Heart left ventricle (tissue), 16 donors: ENCODE measurements at places on chromosomes 7 and 10.

GRCh38 chr10:30247704-30248103 lies 101.4 kb downstream of the MTPAP start:
- no peak for DNase-seq

GRCh38 chr7:131076711-131077181 lies 250.9 kb upstream of the MKLN1 start:
- DNase-seq = no peak

DNA sequence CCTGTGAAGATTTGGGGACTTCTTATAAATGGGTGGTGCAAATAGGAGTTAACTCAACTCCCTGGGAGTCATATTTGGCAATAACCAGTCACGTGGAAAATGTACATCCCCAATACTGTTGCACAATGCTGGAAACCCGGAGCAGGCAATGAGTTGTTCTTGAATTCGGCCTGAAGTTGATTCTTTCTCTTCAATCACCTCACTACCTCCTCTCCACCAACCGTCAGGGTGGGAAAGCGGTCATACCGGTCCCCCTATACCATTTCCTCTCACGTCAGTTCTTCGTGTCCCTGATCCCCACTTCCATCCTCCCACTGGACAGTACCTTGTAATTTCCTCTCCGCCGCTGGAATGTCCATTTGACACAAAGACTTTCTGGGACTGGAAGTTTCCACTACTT lies 2.8 kb downstream of the GIMAP5 start:
- no peak for DNase-seq

- no peak for DNase-seq
These were observed 61.0 kb downstream of the PDGFA start for GRCh38 chr7:458511-459245.

DNA sequence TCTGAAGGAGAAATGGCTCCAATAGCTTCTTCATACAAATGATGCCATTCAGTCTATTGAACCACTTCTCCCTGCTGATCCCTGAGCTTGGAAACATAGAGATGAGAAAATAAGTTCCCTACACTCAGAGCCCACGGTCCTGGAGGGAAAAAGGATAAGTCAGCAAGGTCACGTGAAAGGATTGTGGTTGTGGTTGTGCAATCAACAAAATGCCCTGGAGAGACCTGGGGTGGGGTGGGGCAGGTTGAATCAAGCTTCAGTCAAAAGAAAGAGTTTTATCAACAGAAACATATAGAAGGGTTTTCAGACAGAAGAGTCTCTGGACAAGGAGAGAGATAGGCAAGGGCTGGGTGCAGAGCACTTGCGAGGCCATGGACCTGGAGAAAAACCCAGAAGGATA lies 30.1 kb downstream of the C10orf90 start:
- DNase-seq = no peak

DNA sequence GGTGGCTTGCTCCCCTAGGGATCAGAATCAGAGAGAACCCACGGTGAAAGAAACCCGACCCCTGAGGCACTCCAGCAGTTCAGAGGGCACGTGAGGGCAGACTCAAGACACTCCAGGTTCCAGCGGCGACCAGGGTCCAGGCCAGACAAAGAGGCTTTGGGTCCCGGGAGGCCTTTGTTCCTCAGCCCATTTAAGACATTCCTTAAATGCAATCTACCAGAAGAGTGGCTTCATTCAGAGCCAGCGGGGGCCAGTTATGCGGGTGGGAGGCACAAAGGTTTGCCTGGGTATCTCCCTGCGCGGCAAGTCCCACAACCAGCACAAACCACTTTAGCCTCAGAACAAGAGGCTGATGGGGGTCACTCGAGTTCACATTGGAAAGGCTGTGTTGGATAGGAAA lies 53.6 kb downstream of the AFAP1L2 start:
- DNase-seq = no peak

DNA sequence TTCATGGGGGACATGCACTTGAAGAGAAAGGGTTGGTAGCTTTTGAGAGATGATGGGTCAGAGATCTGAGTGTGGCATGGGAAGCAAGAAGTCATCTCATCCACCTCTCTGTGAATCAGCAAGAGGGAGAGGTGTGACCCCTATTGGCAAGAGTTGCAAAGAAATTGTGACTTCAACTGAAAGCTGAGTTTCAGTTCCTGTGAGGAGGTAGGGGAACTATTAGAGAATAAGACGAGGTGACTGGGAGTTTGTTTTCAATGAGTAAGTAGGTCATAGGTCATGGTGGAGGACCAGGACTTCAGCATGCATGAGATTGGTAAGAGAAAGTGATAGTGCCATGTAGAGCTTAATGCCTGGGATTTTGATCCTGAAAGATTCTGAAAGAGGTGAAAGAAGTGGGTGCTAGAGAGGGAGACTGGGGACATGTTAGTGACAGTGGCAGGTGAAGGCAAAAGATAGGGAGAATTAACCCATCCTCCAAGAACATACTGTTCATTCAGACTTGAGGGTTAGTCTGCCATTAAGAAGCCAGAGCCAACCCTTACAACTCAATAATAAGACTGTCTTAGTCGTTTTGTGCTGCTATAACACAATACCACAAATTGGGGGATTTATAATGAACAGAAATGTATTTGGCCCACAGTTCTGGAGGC lies 75.5 kb upstream of the CAPZA2 start:
- no peak for DNase-seq

- no peak for DNase-seq
These were observed 110.6 kb downstream of the CLEC2L start for GRCh38 chr7:139634087-139634486.

DNA sequence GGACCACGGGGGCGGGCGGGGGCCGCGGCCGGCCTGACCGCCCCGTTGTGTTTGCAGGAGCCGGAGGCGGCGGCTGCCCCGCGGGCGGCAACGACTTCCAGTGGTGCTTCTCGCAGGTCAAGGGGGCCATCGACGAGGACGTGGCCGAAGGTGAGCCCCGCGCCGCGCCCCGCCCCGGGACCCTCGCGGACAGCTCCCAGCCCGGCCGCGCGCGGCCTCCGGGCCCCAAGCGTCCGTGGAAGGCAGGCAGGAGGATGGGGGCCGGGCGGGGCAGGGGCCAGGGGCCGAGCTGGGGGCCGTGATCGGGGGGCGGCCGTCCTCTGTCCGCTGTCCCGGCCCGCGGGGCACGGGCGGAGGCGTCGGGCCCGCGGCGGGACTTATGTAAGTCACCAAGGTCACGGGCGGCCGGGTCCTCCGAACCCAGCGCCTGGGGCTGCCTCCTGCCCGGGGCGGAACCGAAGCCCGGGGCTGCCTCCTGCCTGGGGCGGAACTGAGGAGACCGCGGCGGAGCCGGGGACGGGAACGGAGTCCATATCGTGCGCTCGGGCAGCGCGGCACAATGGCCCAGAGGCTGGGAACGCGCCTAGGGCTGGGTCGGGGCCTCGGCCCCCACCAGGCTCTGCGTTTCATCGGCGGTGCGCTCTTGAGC lies 497 bp downstream of the PPP2R2D start:
- DNase-seq = peak; percentile 43

DNA sequence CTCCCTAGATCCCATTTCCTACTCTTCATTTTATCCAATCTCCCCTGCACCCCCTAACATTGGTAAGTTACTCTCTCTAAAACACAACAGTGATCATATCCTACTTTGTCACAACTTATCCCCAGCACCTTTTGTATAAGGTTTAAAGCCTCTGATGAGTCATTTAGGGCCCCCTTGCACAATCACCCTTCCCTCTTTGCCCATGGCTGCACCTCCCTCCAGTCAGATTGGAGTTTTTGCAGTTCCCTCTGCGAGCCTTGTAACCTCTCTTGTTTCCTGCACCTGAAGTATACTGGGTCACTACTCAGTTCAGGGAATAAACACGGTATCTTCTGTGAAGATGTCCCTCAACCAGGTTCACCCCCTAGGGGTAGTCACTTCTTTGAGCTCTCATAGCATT lies 55.9 kb upstream of the ADRB1 start:
- DNase-seq = peak; percentile 48

- no peak for DNase-seq
These were observed 98.7 kb upstream of the ADO start for GRCh38 chr10:62705789-62706188.

DNA sequence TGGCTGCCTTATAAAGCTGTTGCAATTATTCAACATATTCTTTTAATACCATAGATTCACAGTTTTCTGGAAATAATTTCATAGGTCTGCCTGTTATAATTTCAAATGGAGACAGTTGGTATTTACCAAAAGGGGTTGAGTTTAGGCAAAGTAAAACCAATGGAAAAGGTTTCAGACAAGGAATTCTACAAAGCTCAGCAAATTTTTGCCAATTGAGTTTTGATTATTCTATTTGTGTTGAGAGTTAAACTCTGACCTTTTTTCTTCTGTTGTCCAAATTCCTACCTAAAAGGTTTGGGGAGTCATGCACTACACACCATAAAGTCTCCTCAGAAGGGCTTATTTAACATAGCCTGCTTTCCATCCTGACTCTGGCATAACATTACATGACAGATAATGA lies 38.5 kb upstream of the ABCA13 start:
- no peak for DNase-seq

DNA sequence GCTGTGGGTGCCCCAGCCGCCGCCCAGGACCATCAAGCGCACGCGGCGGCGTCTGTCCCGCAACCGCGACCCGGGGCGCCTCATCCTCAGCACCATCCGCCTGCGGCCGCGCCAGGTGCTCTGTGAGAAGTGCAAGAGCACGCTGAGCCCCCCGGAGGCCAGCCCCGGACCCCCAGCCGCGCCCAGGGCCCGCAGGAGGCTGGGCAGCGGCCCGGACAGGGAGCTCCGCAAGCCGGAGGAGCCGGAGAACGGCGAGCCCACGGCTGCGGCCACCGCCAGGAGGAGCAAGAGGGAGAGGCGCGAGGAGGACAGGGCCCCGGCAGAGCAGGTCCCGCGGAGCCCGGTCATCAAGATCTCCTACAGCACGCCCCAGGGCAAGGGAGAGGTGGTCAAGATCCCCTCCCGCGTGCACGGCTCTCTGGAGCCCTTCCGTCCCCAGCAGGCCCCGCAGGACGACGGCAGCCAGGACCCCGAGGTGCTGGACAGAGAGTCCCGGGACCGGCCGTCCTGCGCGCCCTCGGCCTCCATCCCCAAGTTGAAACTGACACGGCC lies 8.0 kb downstream of the PWWP2B start:
- DNase-seq = peak; percentile 23

DNA sequence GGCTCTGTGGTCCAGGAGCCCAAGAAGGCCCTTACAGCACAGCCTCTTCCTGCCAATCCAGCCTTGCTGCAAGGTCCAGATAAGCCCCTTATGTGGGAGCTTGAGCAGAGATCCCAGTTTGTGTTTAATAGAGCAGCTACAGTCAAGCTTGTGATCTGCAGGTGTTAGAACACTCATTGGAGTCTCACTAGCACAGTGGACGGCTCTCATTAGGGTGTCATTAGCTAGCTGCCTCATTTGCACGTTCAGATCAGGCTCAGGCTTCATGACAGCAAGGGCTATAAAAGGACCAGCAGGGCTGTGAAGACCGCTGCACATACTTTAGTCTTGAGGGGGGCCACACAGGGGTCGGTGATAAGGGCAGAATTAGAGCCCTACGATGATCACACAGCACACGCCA lies 443.2 kb downstream of the RPS24 start:
- no peak for DNase-seq
